ENCODE measurements at places on chromosomes 13 and 19.

- DNase-seq: no peak
Observed at GRCh38 chr13:102327119-102327617, 74.7 kb downstream of the FGF14 start.

DNA sequence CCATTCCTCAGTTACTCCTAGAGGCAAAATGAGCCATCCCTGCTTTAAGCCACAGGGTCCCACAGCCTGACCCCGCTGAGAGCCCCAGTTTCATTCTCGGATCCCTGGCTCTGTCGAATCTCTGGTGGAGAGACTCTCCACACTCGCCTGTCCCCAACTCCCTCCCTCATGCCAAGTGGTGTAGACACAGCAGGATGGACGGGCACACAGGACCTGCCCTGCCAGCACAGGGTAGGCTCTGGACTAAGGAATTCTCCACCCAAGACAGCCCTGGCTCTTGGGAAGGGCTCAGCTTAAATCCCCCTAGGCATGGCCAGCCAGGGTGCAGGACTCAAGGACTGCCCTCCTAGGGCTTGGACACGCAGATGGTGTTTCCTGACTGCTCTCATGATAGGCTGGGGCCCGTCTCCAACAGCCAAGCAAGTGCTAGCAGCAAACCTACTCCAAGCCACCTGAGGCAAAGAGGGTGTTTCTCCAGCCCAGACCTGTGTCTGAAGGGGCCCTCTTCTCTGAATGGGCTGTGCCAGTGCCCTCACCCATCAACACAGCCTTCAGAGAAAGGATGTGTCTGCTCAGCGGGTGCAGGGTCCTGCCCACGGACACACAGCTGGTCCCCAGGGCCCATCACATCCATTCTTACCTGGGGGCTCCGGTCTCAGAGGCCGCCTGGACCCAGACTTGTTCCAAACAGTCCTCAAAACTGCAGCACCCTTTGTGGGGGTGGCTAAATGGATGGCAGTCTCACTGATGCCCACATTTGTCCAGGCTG, 65.3 kb downstream of the PEPD start:
- DNase-seq: no peak

DNA sequence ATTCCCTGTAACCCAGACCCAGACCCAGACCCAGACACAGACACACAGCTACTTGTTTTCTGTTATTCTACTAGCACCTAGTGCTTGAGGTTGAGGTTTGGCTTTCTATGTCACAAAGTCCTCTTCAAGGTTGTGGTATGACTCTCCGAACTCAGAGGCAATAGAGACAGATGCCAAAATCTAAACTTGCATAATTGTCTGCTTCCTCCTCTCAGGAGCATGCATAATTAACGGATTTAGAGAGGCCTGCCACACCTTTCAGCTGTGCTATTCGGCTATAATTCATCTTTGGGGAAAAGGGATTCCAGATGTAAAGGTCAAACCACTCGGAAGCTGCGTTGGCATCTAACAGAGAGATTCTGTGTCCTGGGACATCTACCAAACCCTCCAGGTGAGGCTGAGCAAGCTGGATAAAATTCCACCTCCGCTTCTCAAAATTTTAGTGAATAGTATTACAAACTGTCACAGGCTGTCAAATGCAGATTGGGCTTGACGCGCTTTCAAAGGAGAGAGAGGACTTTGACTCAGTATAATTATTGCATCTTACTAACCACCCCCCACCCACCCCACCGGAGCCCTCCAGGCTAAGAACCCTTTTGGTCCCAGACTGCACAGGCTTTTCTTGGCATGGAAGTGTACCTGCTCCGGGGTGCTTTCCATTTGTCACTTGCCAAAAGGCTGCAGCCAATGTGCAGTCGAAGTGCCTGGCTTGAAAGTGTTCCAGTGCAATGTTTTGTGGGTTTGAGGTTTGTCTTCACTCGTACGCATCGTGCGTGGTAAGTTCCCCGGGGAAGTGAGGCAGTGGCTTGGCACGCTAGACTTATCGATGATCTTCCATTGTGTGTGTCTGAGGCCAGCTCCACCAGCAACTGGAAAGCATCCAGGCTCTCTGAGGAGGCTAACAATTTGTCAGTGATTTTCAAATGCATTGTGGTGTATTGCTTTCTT, 194.1 kb downstream of the TDRD3 start:
- no peak for DNase-seq

- no peak for DNase-seq
Observed at GRCh38 chr13:30835442-30835841, 70.6 kb upstream of the MEDAG start.

All from NCI-H446 treated with DMSO at 0.1 percent for 48 hours (cell line).